ENCODE measurements at places on chromosomes 11 and 22. TPM values are rescaled to one million over a fixed set of nuclear protein-coding genes. Genes with fewer than 3 reads are reported as not detected.

DNA sequence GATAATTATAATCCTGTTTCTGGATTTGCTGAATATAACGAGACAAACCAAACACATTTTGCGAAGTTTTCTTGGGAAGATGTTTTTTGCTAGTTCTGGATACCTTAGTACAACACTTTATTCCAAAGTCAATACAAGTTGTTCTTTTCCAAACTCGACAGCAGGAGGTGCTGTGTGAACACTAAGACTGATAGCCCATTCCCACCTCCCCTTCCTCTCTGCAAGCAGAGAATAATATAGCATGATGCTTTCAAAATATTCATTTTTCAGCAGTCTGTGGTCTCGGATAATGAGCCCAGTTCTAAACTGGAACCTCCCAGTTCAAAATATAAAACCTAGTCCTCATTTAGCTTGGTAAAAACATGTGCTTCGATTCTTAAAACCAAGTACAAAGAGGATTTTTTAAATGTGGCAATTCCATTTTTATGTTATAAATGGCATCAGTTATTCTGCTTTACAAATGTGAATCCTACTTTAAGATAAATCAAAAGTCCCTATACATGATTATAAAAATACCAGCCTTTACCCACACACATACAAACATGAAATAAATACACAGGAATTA lies 129.1 kb downstream of the DCDC1 start:
- H3K27me3 ChIP-seq, result peaks cover 17% of the 10 kb centered on the region
- H3K27ac ChIP-seq, result no peak overlapping the region
- peak; percentile 67 for DNase-seq
- H3K4me3 ChIP-seq, result no peak overlapping the region

Gene OR2AT4
- not detected for total RNA-seq

- H3K27me3 ChIP-seq, result no peaks in the 10 kb centered on the region
- no peak overlapping the region for H3K27ac ChIP-seq
- H3K4me1 ChIP-seq, result no peaks in the 10 kb centered on the region
- no peaks in the 10 kb centered on the region for H3K36me3 ChIP-seq
Observed at GRCh38 chr11:77204754-77205466, 76.9 kb downstream of the MYO7A start.

GRCh38 chr22:28599693-28600092 lies 79.9 kb downstream of the TTC28 start:
- no peaks in the 10 kb centered on the region for H3K36me3 ChIP-seq
- H3K27ac ChIP-seq, result no peak overlapping the region
- H3K4me1 ChIP-seq, result no peaks in the 10 kb centered on the region
- no peak overlapping the region for H3K4me3 ChIP-seq
- DNase-seq, result no peak

DNA sequence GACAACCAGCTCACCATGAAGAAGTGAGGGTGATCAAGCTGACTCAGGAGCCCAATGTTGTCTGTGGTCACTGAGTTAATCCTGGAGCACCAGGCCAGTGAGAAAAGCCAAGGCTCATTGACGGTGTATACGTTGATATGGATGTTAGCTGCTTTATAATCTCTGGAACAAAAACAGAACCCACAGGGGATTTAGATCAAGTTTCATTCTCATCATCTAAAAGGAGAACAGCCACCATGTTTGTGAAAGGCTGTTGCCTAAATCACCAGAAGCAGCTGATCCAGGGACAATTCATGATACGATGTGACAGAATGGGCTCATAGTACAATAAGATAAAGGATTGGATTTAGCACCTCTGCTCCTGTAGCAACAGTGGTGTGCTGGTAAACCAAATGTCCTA lies 68.5 kb downstream of the GDPD4 start:
- no peak for DNase-seq
- H3K36me3 ChIP-seq, result no peaks in the 10 kb centered on the region
- no peaks in the 10 kb centered on the region for H3K4me1 ChIP-seq
- no peak overlapping the region for H3K4me3 ChIP-seq
- no peak overlapping the region for H3K27ac ChIP-seq

- no peak overlapping the region for H3K4me3 ChIP-seq
- peaks cover 32% of the 10 kb centered on the region for H3K27me3 ChIP-seq
- H3K4me1 ChIP-seq, result peaks cover 17% of the 10 kb centered on the region
Observed at GRCh38 chr11:35483131-35483820, 42.1 kb downstream of the PAMR1 start.

- H3K36me3 ChIP-seq, result no peaks in the 10 kb centered on the region
- peaks cover 14% of the 10 kb centered on the region for H3K4me1 ChIP-seq
- DNase-seq, result no peak
- no peak overlapping the region for H3K27ac ChIP-seq
- no peak overlapping the region for H3K4me3 ChIP-seq
- no peaks in the 10 kb centered on the region for H3K27me3 ChIP-seq
Observed at GRCh38 chr11:94198718-94199117, 70.1 kb downstream of the PANX1 start.

Gene CBLIF
- total RNA-seq, result not detected
